ENCODE measurements at places on chromosomes 11 and 22.

DNA sequence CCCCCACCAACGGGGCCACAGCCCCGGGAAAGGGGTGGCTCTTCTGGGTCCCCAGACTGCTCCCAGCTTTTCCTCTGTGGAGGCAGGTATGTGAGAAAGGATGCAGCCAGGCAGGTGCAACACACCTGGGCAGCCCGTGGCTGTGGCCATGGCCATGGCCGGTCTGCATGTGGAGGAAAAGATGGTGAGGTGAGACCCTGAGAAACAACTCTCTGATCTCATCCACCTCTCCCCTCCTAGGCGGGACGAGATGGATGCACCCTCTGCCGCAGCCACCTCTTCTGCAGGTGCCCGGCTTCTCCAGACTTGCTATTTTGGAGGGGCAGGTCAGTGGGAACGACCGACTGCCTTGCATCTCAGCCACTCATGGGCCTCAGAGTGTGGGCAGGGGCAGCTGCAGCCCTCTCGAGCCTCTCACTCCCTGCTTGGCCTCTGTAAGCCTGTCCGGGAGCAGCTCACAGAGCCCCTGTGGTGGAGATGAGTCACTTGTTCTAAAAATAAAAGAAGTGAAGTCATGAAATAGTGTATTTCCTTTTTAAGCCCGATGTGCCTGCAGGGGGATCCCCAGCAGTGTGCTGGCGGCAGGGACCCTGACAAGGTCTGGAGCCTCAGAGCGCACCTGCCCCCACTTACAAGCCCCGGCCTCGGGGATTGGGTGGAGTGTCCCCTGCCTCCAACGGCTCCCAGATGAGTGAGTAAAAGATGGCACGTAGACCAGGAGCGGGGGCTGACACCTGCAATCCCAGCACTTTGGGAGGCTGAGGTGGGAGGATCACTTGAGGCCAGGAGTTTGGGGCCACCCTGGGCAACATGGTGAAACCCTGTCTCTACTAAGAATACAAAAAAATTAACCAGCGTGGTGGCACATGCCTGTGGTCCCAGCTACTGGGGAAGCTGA, 10.7 kb downstream of the SMIM38 start:
- DNase-seq = peak; percentile 46

- DNase-seq = peak; percentile 64
These were observed 1.4 kb downstream of the ADM start for GRCh38 chr11:10305964-10306918.

DNA sequence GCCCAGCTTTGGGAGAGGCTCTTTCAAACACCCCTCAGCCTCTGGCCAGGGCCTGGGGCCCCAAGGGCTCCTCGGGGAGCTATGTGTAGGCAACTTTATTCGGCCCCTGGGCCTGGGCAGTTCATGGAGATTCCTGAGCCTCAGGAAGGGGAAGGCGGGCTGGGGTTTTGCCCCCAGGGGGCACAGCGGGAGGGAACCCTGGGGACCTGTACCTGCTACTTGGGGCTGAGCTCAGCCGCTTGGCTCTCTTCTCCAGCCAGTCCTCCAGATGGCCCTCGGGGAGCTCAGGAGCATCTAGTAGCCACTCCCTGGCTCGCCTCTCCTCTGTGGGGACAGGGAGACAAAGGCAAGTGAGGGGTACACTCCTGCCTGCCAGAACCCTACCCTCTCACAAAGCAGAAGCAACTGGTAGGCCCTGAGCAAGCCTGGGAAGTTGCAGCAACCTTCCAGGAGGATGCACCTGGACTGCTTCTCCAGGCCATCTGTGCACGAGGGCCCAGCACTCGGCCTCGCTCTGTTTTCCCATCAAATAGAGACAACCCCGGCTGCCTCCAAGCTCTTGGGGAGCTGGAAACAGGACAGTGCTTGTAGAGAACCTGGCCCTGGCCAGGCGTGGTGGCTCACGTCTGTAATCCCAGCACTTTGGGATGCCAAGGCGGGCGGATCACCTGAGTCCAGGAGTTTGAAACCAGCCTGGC, 18.5 kb downstream of the CABP7 start:
- no peak for DNase-seq

DNA sequence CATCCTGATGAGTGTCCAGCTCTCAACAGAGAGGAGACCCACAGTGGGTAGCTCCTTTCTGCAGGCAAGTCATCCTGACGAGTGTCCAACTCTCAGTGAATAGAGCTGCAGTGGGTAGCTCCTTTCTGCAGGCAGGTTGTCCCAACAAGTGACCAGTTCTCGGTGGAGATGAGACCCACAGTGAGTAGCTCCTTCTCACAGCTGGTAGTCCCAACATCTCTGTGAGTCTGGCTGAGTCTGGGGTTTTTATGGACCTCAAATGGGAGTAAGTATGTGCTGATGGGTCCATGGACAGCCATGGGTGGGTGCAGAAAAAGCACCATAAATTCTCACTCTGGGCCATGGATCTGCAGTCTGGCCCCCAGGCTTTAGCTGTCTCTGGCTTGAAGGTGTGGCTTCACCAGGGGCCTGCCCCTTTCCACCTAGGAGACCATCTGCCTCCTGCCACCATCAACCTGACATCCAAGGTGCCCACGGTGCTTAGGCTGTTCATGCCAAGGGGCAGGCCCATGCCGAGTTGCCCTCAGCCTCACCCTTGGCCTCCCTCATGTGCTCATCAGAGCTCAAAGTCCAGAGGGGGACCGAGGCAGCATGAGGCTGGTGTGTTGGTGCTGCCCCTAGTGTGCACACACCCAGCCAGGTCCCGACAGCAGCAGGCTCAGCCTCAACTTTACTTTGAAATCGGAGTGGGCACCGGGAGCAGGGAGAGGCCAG, 15.3 kb downstream of the NPAT start:
- DNase-seq = no peak

DNA sequence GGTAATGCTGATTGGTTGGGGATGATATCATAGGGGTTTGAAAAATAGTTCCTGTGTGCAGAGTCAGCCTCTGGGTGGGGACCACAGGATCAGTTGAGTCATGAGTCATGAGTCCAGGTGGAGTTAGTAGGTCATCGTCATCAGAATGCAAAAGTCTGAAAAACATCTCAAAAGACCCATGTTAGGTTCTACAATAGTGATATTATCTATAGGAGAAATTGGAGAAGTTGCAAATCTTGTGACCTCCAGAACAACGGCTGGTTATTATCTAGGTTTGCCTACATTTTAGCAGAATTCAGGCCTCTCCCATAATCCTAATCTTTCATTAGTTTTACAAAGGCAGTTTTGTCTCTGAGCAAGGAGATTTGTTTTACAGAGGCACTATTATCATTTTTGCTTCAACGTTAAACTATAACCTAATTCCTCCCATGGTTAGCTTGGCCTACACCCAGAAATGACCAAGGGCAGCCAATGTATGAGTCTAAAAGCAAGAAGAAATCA, 38.9 kb downstream of the MS4A2 start:
- DNase-seq = no peak

DNA sequence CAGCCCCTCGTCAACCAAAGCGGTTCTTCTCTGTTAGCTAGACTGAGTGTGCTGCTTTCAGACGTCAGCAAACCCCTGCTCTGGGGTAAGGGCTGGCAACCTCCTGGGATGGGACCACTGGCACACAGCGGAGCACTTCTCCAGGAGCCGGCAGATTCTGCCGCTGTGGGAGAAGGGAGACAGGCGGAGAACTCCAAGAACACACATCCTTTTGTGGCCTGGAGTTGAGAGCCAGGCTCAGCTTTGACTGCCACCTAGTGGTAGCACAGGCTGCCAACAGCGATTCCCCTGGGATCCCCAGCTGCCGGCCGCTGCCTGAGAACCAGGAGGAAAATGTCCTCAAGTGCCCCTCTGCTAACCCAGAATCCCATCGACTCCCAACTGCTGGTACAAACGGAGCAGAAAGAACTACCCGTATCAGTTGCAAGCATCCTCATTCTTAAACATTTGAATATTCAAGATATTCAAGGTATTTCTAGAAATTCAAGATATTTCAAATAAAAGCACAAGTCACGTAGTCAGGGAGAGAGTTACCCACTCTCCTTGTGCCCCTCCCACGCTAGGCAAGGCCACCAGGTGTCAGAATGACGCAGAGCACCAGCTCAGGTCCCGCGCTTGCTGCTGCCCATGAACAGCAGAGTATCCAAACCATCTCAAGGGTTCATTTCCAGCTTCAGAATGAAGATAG, 4.9 kb downstream of the LTO1 start:
- peak; percentile 93 for DNase-seq

GRCh38 chr22:40714499-40715337, 35.4 kb downstream of the MCHR1 start:
- DNase-seq = no peak

DNA sequence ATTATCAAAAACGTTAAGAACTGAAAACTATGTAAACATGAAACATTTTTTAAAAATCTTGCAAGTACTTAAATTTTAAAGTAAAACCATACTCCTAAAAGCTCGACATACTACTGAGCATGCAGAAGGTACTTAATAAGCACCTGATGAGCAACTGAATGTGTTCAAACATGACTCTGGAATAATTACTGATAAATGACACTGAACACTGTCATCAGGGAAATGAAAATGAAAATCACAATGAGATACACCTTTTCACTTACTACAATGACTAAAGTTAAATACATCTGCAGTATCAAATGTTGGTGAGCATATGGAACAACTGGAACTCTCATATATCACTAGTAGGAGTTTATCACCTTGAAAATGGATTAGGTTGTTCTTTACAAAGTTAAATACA, 65.2 kb downstream of the PICALM start:
- no peak for DNase-seq

DNA sequence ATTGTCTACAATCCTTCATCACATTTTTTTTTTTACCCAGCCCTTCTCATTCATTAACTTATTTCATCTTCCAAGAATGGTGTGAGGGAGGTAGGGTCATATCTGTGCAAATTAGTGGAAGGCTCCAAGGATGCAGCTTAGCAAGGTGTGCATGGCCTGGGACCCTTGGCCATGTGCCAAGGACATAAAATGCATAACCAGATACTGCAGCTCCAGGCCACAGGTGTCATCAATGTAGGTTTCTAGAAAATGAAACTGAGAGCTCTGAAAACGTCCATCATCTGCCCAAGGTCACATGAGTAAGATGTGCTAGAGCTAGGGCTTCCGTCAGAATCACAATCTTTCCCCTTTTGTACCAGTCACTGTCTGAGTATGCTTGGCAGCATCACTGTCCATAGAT, 29.8 kb downstream of the ANKK1 start:
- no peak for DNase-seq

GRCh38 chr22:32950366-32950765, 107.8 kb downstream of the SYN3 start:
- peak; percentile 18 for DNase-seq

DNA sequence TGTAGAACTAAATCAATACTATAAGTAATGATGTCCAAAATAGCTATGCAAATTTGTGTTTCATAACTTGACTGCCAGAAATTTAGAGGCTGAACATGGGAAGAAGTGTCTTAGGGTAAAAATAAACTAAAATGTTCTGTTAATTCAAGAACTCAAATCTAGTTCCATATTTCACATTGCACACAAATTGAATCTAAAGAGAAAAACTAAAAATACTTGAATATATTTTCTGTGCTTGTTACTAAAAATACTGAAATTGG, 43.5 kb downstream of the FANCF start:
- no peak for DNase-seq

All from SK-N-SH (cell line).